ENCODE measurements at places on chromosomes 11 and 22.
A peak's percentile ranks its signal among the peaks of the same experiment; 100 is the strongest.

DNA sequence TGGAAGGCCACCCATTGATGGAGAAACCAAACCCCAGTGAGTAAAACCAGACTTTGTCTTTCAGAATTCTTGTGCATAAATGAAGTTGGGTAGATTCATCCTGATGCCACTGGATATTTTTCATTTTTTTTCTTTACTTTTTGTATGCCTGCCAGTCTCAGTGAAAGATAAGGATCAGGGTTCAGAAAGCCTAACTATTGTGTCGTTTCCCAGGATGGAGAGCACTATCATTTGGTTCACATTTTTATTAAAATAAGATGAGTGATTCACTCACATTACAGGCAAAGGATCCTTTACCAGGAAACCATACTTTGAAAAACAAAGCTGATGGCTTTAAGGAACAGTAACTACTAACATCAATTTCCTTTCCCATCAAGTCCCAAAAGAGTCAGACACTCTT lies 52.0 kb downstream of the ARFGAP2 start:
- no peak for DNase-seq

DNA sequence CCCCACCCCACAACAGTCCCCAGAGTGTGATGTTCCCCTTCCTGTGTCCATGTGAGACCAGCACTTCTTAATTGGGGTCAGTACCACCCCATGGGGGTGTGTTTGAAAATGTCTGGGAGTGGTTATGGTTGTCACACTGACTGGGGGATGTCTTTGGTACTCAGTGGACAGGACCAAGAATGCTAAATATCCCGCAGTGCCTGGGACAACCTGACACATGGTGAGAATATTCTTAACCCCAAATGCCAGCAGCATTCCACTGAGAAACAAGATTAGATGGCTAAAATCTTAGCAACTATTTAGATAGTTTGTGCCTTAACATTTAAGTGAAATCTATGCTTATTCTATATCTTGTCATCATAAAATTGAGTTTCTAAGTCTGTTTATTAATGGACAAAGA lies 177.5 kb upstream of the ZBED5 start:
- no peak for DNase-seq

- no peak for DNase-seq
Observed at GRCh38 chr11:116742104-116742503, 30.7 kb downstream of the BUD13 start.

DNA sequence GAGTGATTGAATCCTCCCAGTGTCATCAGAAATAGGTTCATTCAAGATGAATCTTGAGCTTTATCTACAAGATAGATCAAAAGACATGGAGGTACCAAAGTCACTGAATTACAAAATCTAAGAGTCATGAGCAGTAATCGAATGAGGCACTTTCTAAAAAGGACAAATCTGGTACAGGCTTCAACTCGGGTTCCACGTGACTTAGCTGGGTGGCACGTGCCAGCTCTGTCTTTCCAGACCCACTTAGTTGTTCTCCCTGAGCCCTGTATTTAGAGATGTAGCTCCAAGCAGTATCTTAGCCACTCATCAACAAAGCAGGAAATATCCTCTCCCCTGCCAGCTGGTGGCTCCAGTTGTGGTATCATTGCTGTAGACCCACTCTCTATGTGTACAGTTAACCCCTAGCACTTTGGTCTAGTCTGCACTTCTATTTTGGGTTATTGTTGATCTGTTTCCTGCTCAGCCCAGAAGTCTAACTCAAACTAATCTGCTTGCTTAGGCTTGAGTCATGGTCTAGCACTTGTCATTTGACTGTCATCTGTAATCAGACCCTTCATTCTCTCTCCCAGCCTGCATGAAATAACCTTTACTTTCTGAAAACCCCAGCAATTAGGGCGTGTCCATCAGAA lies 528.7 kb downstream of the ETS1 start:
- no peak for DNase-seq

DNA sequence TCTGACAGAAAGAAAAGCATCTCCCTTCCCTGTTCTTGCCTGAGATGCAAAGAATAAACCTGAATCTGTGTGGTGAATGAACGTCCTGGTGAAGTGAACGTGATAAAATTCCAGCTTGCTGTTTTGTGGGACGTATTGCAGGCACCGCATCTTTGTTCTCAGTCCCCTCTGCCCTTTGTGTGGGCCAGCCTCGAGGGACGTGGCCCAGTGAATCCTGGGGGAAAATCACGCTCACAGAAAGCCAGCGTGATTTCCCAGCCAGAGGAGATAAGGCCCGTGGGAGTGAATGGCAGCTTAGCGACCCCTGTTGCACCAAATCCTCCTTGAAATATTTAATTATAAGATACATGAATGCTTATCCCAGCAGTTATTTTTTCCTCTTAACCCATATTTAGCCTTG lies 129.1 kb downstream of the COMMD9 start:
- DNase-seq: no peak

GRCh38 chr11:116651737-116652237 lies 121.0 kb downstream of the BUD13 start:
- DNase-seq: no peak

DNA sequence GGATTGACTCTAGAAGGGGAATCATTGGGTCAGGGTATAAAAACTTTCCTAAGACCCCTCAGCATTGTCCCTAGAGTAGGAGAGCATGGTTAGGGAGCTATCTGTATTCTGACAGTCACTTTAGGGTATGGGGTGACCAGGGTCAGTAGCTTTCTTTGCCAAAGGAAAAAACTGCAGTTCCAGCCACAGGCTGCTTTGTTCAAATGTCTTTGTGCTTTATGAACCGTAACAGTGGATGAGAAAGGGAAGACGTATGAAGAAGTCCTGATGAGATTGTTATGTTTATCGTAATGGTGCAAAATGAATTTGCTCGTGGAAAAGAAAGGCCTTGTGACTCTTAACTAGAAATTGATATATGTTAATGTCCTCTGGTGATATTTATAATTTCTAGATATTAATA lies 30.0 kb downstream of the CYB5R2 start:
- DNase-seq: no peak

DNA sequence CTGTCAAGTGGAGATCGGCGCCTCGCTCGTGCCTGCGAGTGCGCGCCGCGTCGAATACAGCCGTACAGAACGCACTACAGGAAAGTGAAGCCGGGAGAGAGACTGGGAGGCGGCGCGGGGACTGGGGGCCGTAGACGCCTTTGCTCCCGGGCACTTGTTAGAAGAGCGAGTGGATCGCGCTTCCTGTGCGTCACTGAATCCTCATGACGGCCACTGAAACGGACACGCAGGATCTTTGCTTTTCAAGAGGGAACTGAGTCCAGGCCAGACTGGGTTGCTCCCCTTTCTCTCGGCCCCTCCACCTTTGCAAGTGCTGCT lies 314 bp downstream of the RIC8A start:
- DNase-seq: peak; percentile 58

DNA sequence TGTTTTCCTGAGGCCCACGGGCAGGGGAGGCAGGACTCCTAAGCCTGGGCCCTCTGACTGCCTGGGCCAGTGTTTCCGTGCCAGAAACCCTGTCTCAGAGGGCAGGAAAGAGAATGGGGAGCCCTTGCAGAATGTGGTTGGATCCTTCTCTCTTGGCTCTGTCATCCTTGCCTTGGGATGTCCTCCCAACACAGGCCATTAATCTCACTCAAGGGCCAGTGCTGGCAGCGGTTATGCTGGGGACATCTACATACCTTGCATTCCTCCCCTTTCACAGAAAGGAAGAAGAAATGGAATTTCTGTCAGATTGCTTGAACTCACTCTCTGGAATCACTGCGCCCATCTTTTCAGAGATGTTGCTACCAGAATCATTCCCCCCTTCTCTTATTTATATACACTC lies 296.9 kb downstream of the KIRREL3 start:
- no peak for DNase-seq

GRCh38 chr22:49163258-49163959 lies 664.3 kb downstream of the BRD1 start:
- DNase-seq: no peak

DNA sequence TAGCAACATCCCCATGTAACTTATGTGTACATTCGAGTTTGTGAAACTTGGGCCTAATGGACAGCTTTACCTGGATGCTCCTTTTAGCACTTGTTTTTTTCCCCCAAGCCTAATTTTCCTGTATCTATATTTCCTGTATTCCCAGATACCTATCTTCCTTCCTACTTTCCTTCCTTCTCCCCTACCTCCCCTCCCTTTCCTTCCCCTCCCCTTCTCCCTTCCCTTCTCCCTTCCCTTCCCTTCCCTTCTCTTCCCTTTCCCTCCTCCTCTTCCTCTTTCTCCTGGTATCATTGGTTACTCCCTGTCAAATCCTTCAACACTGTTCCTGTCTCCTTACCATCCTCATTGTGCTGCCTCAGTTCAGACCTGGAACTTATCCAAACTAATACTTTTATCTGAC lies 111.8 kb downstream of the HIPK3 start:
- no peak for DNase-seq

DNA sequence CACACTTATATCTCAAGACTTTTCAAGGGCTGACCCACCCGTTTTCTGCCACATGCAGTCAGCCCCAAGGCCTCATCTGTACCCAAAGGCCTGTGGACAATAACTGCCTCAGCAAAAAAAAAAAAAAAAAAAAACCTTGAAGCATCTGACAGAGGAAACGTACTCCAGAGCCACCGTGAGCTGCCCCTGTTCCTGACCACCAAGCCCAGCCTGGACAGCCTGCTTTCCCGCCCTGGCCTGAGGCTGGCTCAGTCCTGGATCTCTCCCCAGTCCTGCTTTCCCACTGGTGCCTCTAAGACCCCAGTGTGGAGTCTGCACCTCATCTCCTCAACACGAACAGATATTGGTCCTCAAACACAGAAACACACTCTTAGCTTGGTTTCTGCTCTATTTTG lies 66.5 kb downstream of the SLC35F2 start:
- DNase-seq: no peak

DNA sequence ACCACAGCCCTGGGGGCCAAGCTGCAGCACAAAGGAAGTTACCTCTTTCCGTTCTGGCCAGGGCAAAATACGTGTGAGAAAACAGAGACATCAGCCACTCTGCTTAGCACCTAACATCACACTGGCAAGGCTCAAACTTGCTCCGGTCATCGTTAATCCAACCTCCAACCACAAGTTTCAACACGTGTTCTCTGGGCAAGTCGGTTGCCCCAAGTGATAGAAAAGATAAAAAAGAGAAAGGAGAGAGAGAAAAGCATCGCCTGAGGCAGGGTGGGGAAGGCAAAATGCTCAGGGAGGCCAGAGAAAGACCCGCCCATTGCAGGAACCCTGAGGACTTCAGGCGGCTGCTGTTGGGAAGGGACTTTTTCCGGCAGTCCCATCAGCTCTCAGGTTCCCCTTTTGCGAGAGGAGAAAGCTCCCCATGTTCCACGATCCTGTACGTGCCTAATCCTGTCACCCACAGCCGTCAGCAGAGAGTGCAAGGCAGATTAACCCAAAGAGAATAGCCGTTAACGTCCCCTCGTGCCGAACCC lies 18.5 kb upstream of the B4GALNT4 start:
- peak; percentile 34 for DNase-seq

DNA sequence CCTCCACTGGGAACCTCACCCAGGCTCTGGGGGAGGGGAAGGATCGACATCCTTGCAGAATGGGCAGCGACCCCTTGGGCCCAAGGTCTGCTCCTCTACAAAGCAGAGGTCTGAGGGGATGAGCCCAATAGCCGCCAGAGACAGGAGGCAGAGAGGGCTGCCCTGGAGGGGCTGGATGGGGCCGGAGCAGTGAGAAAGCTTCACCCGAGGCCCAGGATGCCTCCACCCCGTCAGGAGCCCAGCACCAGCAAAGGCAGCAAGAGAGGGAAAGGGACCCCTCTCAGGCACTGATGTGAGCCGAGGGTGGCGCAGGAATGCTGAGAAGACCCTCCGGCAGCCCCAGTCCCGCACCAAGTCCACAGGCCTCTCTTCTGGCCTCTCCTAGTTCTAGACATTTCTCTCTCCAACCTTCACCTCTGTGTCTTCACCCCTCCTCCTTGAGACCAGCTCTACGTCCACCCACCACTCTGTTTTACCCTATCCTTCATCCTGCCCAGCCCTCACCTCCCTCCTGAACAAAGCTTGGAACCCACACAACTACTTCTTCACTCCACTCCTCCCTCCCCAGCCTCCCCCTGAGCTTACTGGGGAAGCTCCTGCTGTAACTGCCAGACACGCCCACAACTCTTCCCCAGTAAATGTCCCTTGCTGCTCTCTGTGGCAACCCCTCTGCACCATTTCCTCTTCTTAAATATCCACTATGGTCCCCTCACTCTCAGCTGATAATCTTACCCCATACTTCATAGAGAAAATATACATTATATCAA lies 131.9 kb downstream of the MPPED1 start:
- no peak for DNase-seq

- DNase-seq: peak; percentile 33
Observed at GRCh38 chr22:35392357-35392756, 7.6 kb upstream of the MCM5 start.

DNA sequence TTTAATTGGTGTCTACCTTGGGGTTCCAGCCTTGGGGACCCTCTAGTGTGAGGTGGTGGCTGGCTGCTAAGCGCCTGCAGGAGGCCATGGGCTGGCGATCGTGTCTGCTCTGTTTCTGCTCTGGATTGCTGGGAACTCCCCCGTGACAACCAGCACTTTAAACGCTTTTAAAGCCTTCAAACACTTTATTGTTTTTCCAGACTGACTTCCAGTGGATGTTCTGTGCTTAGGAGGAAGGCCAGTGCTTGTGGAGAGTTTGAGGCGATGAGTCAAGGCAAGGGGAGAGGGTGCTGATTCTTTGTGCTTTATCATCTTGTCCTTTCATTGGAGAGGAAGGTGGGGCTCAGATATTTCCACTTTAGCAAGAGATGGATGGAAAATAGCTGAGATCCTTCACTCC lies 81.6 kb downstream of the FLI1 start:
- no peak for DNase-seq

DNA sequence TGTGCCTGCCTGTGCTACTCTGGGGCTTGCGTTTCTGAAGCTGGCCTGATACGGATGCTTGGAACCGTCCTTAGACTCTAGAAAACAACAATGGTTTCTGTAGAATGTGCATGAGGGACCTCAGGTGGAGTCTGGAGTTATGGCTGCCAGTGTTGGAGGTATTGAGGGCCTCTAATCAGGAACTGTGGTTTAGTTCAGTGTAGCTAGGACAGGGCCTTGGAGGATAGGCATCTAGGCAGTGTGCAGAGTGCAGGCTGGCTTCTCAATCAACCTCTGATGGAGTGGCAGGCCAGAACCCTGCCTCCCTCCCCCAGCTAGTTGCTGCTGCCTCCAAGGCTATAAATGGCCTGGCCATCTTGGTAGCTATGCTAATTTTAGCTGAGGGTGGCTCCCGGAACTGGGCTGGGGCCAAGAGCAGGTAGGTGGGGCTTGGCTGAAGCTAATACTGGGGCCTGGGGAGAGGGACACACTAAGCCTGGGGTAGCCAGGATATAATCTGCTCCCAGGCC lies 4.0 kb downstream of the STIM1 start:
- no peak for DNase-seq

- no peak for DNase-seq
Observed at GRCh38 chr11:116777056-116777455, 4.3 kb upstream of the BUD13 start.

All from CD4-positive, alpha-beta T cell treated with Interleukin-15 for 1 hour (primary cell).